Upper lobe of right lung (tissue), 1 donor: ENCODE measurements at places on chromosomes 12 and 14. TPM values are rescaled to one million over a fixed set of nuclear protein-coding genes. Genes with fewer than 3 reads are reported as not detected.

DNA sequence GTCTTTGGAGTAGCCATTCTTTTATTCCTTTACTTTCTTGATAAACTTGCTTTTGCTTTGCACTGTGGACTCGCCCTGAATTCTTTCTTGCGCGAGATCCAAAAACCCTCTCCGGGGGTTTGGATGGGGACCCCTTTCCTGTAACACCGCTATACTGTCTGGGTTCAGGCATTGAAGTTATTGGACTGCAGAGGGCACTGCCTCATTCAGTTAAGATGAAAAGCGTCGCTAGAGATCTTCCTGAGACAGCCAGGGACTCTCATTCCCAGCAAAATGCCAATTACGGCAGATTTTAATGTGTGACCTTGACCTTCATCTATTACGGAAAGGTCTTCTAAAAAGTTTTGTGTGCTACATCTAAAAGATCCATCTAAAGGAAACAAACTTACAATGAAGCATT is 17.3 kb upstream of the RIMKLB start:
- DNase-seq = no peak

The GPR132 gene
- total RNA-seq = 6.7 TPM

The ASPG gene
- total RNA-seq = 5.3 TPM

DNA sequence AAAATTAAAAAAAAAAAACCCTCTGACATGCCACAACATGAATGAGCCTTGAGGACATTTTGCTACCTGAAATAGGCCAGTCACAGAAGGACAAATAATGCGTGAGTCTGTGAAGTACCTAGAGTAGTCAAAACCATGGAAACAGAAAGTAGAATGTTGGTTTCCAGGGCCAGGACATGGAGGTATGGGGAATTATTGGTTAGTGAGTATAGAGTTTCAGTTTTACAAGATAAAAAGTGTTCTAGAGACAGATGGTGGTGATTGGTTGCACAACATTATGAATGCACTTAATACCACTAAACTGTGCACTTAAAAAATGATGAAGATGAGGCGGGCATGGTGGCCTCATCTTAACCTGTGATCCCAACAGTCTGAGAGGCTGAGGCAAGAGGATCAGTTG is 47.6 kb upstream of the ZFP36L1 start:
- DNase-seq = no peak

The C12orf43 gene
- total RNA-seq = 15.5 TPM

The TSPAN8 gene
- total RNA-seq = 11.2 TPM

The IFI27L1 gene
- total RNA-seq = 15.2 TPM

GRCh38 chr14:105089746-105090492 is 24.7 kb upstream of the GPR132 start:
- peak; percentile 64 for DNase-seq

DNA sequence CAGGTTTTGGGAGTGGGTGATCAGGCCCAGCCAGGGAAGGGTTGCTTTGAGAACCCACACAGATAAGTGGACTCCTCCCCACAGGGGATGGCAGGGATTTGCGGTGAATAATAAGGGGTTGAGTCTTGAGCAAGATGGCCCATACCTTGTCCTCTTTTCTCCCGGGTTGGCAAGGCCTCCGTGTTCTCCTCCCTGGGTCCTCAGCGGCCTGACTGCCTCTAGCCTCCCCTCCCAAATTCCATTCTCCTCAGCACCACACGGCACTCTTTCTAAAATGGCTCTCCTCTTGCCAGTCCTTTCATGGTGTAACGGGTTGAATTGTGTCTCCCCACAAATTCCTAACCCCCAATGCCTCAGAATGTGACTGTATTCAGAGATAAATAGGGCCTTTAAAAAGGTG is 70.0 kb downstream of the CHST11 start:
- DNase-seq = no peak

DNA sequence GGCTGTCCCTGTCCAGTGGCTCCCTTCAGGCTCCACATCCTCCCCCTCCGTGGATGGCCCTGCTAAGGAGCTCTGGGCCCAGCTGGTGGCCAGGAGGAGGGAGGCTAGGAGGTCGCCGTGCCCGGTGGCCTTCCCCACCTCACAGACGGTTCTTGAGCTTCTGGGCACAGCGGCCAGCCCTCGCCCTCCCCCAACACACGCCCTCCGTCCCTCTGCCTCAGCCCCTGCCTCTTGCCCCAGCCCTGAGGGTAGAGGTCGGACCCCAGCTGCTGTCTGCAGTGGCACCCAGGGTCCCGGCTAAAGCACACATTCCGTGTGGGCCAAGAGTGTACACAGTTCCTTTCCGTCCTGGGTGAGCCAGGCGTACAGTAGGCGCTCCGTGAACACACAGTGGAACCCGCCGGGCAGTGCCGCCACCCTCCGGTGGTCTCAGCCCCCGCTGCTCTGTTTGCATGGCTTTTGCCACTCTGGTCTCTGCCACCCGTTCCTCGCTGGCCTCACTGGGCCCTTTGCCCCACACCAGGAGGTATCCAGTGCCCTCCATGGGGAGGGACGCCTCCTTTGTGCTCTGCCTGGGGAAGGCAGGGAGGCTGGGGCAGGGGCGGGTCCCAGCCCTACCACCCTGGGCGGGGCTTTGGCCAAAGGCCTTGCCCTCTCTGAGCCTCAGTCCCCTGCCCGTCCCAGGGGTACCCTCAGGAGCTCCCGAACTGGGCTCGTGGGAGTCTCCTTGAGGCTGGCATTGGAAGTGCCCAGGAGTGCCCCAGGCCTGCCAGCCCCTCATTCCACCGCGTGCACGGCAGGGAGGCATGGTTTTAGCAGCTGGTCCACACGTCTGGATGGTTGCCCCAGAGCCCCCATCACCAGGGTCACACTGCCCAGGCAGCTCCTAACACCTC is 13.0 kb downstream of the TRMT61A start:
- no peak for DNase-seq

The LTB4R2 gene
- total RNA-seq = 6.4 TPM

DNA sequence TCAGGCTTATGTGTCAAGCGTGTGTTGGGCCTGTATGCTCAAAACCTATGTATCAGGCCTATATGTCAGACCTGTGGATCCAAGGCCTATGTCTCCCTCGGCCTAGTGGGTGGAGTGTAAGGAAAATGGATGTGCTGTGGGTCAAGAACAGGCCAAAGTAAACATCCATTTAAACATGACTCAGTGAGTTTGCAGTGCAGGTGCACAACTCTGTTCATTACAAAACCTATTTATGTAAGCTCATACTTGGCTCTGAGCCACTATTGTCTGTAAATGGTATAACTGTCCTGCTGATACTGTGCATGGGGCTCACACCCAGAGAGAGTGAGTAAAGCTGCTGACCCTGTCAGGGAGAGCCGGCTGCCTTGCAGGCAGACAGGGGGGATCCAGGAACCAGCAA is 249.7 kb upstream of the AVPR1A start:
- no peak for DNase-seq

DNA sequence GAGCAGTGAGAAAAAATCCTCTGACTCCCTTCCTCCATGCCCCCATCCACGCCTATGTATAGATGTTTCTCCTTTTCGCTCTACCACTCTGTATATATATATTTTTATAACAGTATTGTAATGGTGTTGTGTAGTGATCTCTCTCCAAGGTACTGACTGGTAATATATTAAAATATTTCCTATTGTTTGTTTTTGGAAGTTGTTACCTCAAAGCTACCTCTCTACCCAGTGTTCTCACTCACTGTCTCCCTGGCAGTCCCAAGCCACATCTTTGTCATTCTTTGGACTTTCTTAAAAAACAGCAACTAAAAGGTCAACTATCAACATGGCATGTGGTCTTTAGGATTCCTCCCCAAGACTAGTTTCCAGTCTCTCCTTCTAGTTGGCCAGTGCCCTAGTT is 15.7 kb upstream of the RMST start:
- no peak for DNase-seq

GRCh38 chr12:104928036-104928745 is 29.9 kb downstream of the SLC41A2 start:
- DNase-seq = no peak

The CLEC2D gene
- total RNA-seq = 12.9 TPM

- DNase-seq = no peak
These were observed 498.7 kb upstream of the RPL10L start for GRCh38 chr14:47150267-47150666.

- DNase-seq = no peak
These were observed 6.9 kb upstream of the PDE3A start for GRCh38 chr12:20361416-20361815.

The NR1H4 gene
- total RNA-seq = not detected

GRCh38 chr14:101834397-101834796 is 72.9 kb downstream of the PPP2R5C start:
- no peak for DNase-seq

The FAIM2 gene
- total RNA-seq = 1.2 TPM

The CCDC175 gene
- total RNA-seq = not detected

DNA sequence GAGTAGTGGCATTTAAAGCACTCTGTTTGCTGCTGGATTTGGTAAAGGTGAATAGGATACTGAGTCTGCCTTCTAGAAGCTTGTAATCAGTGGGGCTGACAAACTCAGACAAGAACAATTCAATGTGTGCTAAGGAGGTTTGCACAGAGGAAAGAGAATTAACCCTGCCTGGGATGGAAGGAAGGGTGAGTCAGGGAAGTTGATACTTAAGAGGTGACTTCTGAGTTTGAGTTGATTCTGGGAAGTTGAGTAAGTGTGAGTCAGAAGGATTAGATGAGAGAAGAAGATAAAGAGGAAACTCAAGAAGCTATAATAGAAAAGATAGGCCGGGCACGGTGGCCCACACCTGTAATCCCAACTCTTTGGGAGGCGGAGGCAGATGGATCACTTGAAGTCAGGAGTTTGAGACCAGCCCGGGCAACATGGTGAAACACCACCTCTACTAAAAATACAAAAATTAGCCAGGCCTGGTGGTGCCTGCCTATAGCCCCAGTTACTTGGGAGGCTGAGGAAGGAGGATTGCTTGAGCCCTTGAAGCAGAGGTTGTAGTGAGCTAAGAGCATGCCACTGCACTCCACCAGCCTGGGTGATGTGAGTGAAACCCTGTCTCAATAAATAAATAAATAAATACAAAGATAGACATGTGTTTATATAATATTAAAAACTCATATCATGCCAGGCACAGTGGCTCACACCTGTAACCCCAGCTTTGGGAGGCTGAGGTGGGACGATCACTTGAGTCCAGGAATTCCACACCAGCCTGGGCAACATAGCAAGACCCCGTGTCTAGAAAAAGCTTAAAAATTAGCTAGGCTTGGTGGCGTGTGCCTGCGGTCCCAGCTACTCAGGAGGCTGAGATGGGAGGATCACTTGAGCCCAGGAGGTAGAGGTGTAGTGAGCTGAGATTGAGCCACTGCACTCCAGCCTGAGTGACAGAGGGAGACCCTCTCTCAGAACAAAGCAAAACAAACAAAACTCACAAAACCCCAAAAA is 126.8 kb upstream of the CPM start:
- no peak for DNase-seq

DNA sequence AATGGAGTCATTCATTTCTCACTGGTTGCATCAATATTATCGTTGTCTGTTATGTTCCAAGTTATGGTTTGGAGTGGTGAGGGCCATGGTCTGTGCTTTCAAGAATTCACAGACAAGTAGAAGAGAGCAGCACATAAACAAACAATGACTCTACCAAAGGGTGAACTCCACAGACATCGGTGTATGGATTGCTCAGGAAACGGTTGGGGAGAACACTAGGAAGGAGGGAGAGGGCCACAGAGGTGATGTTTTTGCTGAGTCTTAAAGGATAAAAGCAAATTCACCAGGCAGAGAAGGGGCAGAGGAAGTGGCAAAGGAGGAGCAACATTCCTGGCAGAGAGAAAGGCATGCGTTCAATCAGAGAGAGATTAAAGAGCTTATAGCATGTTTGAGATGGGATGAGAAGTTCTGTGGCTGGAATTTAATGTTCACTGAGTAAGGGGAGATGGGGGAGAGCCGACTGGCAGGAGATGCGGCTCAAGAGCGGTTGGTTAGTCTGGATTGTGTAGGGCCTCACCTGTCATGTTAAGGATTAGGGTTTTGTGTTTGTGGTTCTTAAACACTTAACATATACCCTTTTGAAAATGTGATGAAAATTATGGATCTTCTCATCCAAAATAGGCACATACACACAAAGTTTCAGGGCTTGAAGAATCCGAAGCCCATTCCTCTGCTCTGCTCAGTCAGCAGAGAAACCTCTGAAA is 42.3 kb upstream of the FRMD6 start:
- no peak for DNase-seq

The ZC2HC1C gene
- total RNA-seq = 4.5 TPM

DNA sequence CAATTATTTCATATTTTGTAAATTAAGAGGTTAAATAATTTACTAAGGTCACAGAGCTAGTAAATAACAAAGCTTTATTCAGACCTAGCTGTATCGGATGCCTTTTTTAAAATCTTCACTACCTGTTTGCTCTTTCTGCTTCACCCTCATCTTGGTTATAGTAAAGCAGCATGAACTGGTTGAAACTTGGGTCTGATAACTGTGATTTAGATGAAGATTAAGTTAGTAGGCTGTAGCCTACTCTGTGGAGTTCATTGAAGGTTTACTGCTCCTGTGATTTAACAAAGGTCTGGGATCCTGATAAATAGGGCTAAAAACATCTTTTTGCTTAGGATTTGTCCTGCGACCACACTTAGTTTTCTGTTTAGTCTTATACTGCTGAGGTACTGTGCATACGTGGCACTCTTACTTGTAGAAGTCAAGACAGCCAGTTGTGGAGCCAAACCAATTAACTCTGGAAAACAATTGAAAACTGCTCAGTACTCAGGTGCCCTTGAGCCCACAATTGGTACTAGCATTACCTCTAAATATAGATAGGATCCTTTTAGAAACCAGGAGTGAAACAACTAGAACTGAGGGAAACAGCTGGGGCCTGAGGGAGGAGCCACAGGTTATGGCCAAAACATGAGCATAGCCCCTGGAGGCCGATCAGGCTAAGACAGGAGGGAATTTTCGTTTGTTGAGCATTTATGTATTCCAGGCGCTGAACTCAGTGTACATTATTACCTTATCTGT is 2.3 kb downstream of the SPATS2 start:
- no peak for DNase-seq

GRCh38 chr12:93974252-93974651 is 174.1 kb upstream of the PLXNC1 start:
- DNase-seq = no peak

The TAS2R46 gene
- total RNA-seq = 1.3 TPM
